Suppressor macrophage treated with lipopolysaccharide for 4 hours (primary cell): ENCODE measurements at places on chromosomes 1 and 21.

DNA sequence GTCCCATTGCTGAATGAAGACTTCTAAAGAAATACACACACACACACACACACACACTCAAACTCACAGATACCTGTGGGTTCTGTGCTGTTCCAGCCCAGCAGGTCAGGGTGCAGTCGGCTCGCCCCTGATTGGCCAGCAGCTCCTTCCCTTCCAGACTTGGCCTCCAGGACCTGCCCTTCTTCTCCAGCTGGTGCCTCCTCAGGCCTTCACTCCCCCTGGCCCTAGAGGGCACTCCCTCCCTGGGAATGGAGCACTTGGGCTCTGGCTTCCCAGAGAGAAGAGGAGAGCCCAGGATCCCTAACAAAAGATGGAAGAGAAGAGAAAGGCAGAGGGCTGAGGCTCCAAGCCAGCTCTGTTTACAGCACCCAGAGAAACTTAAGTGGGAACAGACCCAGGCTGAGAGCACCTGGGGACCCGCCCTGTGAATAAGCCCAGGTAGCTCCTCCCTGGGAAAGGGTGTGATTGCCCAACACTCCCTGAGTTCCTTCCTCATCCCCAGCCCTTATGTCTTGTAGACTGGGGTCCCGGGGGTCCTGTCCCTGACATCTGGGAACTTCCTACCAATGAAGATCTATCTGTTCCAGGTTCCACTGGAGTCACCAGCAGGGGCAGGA, at the start of gene PGLYRP3:
Gene PGLYRP3, minus strand, starts transcription at position 383 of the 617 bp plus-strand sequence. CDS start 2,287 bp downstream, outside the sequence.
- no peak for DNase-seq

GRCh38 chr1:52558941-52559340, 6.0 kb upstream of the TUT4 start:
- DNase-seq = no peak

GRCh38 chr1:100516857-100517256, 21.1 kb upstream of the GPR88 start:
- DNase-seq = no peak

- no peak for DNase-seq
Measured at GRCh38 chr1:143735764-143736461, 235.9 kb downstream of the FAM72C start.

GRCh38 chr1:12088607-12089006, 25.5 kb downstream of the TNFRSF8 start:
- no peak for DNase-seq

- DNase-seq = no peak
Measured at GRCh38 chr1:194705123-194705854, 1518.9 kb upstream of the B3GALT2 start.

- no peak for DNase-seq
Measured at GRCh38 chr1:64955097-64956009, 11.0 kb downstream of the JAK1 start.
